Aorta (tissue), 5 donors: ENCODE measurements at places on chromosomes 11 and 22. TPM values are rescaled to one million over a fixed set of nuclear protein-coding genes. Genes with fewer than 3 reads are reported as not detected.

- DNase-seq = no peak
Observed at GRCh38 chr11:129733384-129733783, 82.3 kb upstream of the TMEM45B start.

- DNase-seq = no peak
Observed at GRCh38 chr11:43585877-43586608, 94.5 kb upstream of the HSD17B12 start.

GRCh38 chr22:35631597-35631996 lies 14.5 kb upstream of the MB start:
- no peak for DNase-seq

DNA sequence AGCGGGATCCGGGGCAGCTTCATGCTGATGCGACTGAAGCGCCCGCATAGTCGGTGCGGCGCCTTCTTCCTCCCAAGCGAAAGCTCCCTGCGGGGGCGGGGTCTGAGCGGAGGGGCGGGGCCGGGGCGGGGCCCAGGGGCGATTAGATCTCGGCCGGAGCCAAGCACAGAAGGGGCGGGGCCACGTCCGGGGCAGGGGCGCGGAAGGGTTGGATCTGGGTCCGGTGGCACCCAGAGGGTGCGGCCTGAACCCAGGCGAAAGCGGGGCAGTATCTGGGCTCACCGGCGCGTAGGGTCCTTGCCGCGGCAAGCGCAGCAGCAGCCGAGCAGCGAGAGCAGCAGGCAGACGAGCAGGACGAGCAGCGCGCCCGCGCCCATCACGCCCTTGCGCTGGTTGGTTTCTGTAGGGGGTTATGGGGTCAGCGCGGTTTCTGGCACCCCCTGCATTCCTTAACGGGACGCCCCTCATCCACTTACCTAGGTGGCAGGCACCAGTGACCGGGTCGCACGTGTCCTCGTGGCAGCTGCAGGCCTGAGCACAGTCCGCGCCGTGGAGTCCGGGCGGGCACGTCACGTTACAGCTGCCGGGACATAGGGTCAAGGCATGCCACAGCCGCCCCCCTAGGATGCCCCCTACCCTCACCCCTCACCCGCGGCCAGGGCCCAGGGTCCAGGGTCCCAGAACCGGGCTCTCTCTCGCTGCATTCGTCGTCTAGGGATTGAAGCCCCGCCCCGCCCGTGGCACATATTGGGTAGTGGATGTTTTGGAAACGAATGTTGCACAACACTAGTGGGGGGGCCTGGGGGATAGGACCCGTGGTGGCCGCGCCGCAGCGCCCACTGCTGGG lies 8.1 kb downstream of the SCARF2 start:
- peak; percentile 73 for DNase-seq

The ACR gene
- 1.8 TPM for total RNA-seq

DNA sequence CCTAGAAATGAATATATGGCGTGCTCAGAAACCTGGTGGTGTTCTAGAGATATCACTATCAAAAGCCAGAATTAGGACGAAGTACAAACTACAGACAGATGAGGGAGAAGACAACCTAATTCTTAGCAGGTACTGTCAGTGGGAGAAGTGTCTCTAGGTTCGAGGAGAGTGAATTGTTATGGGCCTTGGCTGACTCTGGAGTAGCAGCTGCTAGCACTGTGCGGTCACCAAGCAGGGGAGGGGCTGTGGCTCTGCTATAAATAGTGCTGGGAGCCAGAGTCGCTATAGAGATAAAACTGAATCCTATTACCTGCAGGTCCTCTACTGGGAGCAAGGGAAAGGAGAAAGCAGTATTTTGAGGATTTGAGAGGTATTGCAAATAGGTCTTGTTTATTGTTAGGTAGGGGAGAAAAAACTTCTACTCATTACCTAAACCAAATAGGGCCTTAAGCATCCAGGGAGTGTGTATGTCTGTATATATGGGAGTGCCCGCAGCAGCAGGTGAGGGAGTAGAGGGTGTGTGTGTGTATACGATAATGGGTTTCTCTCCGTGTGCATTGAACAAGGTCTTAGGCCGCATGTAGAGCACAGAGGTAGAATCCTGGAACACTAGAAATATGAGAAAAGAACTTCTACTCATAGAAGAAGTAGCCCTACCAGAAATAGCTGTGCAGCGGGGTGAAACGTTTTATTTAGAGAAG lies 2.2 kb downstream of the MADD start:
- DNase-seq = no peak

DNA sequence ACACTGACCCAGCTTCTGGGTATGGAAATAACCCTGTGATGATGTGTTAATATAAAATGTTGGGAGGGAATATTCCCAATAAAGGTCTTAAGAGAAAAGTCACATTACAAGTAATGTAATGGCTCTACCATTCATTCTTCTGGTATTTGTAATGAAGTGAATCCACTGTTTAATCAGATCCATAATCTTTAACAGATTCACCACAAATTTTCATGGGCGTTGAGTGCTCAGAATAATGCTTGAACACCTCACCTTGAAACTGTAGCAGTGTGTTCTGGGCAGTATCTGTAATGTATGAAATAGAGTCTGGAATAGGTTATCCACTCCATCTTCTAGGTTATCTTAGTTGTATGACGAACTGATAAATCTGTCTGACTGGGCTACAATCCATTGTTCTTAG lies 26.6 kb upstream of the CRTAM start:
- no peak for DNase-seq

DNA sequence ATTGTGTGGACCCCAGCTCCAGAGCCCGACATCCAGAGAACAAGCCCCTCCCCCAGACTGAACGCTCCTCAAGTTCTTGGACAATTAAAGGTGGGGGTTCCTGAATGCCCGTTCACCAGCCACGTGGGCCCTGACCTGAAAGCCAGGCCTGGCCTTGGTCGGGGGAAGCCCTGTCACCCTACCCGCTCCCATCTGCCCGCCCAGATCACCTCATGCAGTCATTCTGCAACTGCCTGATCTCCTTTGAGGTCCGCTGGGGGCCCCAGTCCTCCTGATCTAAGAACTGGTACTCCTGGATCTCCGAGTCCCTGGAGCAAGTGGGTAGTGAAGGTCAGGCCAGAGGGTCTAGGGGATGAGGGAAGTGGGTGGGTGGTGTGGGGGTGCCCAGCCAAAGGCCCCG lies 9.1 kb upstream of the NAALADL1 start:
- no peak for DNase-seq

- no peak for DNase-seq
Observed at GRCh38 chr11:94782446-94782845, 14.3 kb downstream of the AMOTL1 start.

- no peak for DNase-seq
Observed at GRCh38 chr11:86418106-86418505, 43.4 kb downstream of the CCDC81 start.

DNA sequence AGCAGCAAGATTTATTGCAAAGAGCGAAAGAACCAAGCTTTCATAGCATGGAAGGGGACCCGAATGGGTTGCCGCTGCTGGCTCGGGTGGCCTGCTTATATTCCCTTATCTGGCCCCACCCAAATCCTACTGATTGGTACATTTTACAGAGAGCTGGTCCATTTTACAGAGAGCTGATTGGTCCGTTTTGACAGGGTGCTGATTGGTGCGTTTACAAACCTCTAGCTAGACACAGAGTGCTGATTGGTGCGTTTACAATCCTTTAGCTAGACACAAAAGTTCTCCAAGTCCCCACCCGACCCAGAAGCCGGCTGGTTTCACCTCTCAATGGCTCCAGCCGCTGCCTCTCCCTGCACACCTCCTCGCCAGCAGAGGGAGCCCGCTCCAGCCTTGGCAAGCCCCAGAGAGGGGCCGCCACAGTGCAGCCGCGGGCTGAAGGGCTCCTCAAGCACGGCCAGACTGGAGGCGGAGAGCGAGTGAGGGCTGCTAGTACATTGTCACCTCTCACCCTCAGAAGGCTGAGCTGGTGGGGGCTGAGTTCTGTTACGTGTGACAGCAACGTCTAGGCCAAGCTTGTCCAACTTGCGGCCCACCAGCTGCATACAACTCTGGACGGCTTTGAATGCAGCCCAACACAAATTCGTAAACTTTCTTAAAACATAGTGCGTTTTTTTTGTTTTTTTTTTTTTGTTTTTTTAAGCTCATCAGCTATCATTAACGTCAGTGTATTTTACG lies 8.7 kb downstream of the PTH start:
- peak; percentile 71 for DNase-seq

DNA sequence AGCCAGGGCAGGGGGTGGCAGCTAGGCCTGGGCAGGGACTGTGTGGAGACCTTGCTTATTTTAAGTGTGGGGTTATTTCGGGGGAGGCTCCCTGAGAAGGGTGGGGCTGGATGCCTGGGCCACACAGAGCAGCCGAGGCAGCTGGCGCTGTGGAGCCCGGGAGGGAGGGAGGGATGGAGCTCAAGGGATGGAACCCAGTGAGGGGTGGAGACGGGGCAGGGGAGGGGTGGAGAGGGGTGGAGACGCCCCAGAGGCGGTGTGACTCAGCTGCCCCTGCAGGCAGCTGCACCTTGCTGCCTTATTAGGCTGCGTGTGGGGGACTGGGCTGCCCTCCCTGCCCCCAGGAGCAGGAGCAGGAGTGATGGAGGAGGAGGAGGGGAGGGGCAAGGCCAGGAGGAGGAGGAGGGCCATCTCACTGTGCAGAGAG lies 9.8 kb upstream of the TSSC4 start:
- DNase-seq = peak; percentile 81

GRCh38 chr11:86483940-86484794 lies 109.5 kb downstream of the CCDC81 start:
- DNase-seq = peak; percentile 82

The FOLR2 gene
- total RNA-seq = 27.7 TPM

DNA sequence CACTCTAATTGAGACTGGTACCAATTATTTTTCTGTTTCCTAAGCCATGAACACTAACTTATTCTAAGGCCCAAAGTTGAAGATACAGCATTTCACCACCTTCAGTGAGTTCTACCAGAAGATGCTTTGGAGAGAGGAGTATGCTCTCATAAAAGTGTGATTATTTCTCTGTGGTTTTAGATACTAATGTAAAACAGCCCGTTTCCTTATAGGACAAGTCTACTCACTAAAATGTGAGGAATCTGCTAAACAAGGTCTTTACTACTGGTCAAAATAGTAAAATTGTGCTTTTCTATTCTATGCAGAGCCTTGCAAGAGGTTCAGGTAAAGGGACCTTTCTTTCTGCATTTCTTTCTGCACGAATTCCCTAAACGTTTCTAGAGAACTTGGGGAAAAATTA lies 2.4 kb downstream of the LGR4 start:
- no peak for DNase-seq

GRCh38 chr11:24225501-24225900 lies 271.4 kb upstream of the LUZP2 start:
- DNase-seq = no peak

- no peak for DNase-seq
Observed at GRCh38 chr11:116660011-116660410, 112.8 kb downstream of the BUD13 start.

DNA sequence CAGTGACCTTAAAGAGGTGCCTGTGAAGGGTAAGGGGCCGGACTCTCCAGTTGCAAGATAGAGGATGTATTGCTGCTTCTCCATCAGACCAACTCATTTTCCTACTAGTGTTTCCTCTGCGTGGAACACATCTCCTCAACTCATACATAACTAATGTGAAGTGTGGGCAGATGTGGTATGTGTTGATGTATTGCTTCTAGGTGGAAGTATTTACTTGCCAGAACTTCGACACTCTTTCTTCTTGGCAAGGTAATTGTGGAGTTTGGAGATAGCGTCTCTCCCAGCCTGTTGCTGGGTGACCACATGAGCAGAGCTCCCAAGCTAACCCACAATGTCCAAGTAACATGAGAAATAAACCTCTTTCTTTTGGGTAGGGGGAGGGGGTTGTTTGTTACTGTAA lies 456.9 kb downstream of the DYNC2H1 start:
- DNase-seq = no peak

The CHST1 gene
- 15.2 TPM for total RNA-seq

DNA sequence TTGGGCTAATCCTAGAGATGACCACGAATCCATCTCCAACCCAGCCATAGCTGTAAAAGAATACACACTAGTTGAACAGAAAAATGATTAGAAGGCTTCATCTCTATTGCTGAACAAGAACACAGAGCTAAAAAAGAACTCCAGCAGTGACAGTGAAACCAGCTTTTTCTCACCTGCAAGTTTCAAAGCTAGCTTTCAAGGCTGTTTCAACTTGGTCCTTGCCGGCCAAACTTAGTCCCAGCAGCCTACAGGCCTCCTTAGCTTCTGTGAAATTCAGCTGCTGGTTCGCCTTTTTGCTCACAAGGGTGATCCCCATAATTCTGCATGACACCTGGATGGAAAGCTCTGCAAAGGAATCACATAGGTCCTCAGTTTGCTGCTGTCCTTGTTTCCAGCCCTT lies 4.4 kb downstream of the LYVE1 start:
- no peak for DNase-seq

The WBP2NL gene
- 2.9 TPM for total RNA-seq

DNA sequence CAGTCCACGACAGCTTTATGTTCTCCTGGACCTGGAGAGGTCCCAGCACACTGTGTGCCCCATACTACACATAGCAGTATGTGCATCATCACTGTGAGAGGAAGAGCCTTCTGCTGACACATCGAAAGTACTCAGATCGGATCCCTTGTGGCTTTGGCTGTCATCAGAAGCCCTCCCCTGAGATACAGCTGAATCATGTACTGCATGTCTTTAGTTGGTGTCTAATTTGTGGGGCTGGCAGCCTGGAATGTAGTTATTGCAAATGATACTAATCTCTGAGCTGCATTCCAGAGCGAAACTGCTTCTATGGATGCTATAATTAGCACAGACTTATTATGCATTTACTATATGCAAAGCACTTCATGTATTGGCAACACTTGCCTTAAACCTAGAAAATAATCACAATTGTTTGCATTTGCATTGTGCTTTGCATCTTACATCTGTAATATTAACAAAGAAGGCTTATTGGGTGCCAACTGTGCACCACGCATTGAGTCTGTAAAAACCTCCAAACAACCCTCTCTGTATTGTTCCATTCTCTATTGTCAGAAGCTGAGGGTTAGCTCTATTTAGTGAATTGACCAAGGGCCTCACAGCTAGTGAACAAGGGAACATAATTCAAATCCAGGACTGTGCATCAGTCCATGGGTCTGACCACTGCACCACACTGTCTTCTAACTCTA lies 89.2 kb upstream of the CRTAM start:
- peak; percentile 58 for DNase-seq

The KRTAP5-2 gene
- total RNA-seq = not detected

DNA sequence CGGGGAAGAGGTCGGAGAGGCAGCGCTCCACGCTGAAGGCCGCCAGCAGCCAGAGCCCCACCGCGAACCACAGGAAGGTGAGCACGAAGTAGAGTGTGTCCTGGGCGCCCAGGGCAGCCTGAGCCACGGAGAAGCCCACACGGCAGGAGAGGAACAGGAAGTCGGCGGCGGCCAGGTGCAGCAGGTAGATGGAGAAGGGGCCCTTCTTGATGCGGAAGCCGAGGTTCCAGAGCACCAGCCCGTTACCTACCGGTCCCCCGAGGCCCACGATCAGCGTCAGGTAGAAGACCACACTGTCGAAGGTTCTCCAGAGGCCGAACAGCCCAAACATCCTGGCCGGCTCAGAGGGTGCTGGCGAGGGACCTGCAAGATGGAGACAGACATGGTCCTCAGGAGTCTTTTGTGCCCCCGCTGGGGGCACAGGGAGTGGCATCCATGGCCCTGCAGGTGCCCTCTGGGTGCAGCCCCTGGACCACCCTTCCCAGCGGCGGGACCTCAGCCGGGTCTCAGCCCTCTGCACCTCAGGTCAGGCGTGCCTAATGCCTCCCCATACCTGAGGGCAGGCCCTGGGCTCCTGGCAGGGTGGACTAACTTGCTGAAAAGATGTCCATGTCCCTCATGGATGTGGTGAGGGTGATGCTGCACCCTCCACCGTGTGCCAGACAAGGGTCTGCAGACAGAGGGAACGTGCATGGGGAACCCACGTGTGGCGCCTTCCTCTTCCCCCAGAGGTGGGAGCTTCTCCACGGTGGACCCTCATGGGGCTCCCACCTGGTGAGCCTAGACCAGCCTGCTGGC lies at the start of gene MRGPRG:
TSS of gene MRGPRG (minus strand) at position 331 of the 798 bp plus-strand sequence. CDS start at position 331, 0 bp downstream.
- DNase-seq = peak; percentile 31

The PLEKHA7 gene
- total RNA-seq = 9.9 TPM
